CD4-positive, alpha-beta T cell treated with Interleukin-17A for 1 hour (primary cell): ENCODE measurements at places on chromosomes 16 and 17.

- no peak for DNase-seq
Observed at GRCh38 chr17:50866950-50867362, 802 bp upstream of the TOB1 start.

- no peak for DNase-seq
Observed at GRCh38 chr17:561116-561515, 153.5 kb downstream of the VPS53 start.

DNA sequence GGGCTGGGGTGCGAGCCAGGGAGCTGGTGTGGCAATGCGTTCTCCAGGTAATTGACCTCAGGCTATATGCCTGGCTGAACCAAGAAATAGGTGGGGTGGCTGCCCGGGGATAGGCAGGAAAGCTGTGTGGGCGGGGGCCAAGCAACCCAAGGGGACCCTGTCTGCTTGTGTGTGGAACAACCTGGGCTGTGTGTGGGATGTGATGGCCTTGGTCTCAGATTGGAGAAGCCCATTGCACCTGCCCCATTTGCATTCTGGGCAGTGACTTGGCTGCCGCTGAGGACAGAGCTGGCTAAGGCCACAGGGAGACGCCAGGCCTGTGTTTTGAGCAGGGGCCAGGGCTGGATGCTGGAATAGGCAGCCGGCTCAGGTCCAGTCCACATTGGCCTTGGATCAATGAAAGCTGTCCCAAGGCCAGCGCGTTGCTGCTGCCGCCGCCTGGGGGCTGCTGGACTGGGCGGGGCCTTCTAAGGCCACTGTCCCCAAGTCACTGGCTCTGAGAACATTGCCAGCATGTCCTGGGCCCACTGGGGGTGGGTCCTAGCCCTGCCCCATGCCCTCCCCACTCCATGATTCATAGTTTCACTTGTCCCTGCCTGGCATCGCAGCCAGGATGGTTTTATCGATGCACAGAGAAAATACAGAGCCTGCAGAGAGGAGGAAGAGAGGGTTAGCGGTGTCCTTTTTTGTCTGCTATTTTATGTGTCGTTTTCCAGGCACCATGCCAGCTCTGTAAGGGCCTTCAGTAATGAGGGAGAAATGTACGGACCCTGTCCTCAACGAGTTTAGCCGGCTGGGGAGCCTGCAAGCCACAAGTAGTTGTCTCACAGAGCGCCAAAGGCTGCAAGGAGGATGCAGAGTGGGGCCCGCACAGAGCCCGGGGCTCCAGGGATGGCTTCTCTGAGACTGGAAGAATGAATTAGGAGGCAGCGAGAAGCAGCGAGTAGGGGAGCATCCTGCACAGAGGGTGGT is 43.9 kb downstream of the NKD1 start:
- DNase-seq: no peak

GRCh38 chr17:18993905-18994526 is 10.5 kb downstream of the FAM83G start:
- no peak for DNase-seq

DNA sequence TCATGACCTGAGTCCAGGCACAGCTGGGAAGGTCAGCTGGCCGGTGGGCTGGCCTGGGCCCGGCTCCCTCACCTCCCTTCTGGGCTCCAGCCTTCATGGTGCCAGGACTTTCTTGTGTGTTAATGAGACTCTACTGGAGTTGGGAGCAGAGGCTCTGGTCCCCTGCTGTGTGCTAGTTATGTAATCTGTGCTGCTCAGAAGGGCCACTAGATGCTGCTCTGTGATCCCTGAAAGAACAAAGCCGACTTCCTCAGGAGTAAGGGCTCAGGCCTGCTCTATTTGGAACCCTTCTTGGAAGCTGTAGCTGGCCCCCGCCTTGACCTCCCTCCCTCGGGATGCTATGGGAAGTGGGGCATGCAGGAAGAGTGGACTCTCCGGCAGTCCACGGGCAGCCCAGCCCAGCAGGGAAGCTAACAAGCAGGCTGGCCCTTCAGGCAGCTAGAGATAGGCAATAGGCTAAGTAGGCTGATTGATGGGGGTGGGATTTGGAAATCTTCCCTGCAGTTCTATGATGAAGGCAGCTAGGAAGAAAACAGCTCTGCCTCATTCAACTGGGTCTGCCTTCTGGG is 3.3 kb upstream of the CDK5R1 start:
- peak; percentile 70 for DNase-seq

DNA sequence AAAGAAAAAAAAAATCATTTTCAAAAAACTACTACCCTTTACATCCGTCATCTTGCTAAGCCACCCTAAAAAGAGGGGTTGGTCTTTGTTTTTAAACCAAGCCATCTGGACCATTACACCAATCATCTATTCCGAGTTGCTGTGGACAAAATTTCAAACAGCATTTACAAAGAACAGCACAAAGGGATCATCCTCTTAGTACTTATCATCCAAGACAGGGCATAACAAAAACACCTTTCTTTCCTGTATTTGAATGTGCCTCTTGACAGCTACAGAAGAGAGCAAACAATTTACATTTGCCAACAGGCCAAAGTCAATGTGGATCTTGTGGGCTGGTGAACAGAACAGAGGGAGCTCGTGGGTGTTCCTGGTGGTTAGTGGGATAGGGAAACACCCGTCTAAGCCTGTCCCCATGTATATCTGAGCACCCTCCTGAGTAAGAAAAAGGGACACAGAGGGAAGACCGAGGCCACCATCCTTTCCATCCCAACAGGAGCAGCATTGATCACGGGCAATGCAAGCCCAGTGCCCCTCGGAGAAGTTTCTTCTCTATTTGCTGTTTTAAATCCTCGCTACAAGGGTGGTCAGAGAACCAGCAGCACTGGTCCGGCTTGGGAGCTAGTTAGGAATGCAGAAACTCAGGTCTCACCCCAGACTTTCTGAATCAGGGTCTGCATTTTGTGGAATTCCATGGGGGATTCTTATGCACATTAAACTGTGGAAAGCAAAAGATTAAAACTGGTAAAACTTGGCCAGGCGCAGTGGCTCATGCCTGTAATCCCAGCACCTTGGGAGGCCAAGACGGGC is 1.9 kb downstream of the SLC39A11 start:
- no peak for DNase-seq

DNA sequence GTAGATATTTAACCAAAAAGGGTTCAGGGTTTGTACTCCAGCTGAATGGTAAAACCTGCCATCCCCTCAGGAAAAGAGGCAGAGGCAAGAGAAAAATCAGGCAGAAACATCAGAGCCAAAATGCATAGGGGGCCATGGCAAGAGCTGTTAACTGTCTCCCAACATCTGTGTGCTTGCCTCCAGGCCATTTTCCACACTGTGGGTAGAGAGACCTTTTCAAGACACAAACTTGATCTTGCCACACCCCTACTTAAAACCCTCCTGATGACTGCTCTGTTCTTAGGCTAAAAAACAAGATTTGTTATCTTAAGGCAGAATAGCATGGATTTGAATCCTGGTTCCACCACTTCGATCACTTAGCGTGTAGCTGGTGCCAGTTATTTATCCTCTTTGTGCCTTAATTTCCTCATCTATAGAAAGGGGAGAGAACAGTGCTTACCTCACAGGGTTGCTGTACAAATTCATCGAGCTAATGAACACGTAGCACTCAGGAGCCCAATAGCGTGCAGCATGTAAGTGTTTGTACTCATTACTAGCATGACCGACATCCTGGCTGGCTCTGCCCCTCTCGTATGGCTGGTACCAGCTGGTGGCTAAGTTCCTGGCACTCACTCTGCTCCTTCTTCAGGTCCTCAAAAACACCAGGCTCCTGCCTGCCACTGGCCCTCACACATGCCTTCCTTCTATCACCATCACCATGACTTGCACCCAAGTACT is 25.8 kb downstream of the STAT3 start:
- no peak for DNase-seq

- peak; percentile 92 for DNase-seq
Observed at GRCh38 chr16:68529931-68530701, 9.0 kb upstream of the ZFP90 start.

GRCh38 chr17:55279788-55280187 is 15.0 kb downstream of the HLF start:
- DNase-seq: no peak

DNA sequence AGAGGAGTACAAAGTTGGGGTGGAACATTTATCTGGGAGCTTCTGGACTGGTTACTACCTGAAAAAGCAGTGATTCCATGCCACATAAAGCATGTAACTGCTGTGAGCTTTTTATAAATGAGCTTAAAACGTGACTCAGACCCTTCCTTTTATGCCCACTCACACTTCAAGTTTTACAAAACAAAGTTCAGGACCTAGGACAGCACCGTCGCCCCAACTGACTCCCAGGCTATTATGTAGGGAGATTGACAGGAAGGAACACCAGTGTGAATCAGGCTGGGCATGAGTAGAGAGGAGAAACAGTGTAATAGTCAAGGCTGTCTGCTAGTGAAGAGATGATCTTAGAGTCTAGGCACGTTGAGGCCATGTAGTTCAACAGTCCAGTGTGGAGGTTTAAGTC is 91.6 kb upstream of the DNAH9 start:
- DNase-seq: no peak

GRCh38 chr16:89200124-89200849 is at the start of gene SLC22A31:
SLC22A31 (minus strand) TSS chr16:89200537; CDS start chr16:89200501, 36 bp downstream.
- no peak for DNase-seq

DNA sequence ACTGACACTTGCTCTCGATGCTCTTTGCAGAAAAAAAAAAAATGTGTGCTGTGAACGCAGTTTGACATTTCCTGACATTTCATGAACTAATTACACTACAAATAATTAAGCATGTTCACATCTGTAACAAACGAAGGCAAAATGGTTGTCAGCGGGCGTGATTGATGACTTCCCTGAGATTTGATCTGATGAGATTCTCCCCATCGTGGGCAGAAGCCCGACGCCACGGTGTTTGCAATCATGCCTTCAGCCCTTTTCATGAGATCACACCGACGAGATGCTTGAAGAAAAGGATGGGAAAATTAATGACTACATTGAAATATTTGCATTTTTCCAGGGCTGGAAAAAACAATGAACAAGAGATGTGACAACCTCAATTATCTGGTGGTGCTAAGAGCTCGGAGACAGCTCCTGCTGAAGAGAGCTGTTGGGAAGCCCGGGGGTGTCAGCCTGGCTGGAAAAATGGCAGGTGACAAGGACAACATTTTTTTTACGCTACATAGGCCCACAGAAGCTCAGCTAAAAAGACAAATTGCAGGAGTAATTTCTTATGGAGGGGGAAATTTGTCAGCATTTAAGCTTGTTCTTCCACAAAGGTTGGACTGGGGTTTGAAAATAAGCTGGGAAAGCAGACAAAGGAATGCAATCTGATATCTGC is 259.4 kb upstream of the IRX3 start:
- no peak for DNase-seq

- DNase-seq: no peak
Observed at GRCh38 chr17:46720408-46720807, 98.1 kb downstream of the WNT3 start.

DNA sequence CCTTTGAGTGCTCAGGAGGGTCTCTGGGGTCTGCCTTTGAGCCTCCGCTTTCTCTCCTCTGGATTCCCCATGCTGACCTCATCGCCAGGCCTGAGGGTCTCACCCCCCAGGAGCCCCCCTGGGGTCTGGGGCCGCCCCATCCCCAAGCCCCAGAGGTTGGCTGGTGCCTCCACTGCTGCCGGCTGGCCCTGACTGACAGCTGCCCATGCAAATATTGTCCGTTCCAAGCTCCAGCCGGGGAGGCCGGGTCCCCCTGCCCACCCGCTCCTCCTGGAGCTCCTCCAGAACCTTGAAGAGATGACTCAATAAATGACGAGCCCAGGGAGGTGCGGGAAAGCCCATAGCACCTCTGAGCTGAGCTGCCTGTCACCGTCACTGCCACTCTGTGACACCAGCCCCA is 173.8 kb downstream of the RBFOX3 start:
- no peak for DNase-seq

DNA sequence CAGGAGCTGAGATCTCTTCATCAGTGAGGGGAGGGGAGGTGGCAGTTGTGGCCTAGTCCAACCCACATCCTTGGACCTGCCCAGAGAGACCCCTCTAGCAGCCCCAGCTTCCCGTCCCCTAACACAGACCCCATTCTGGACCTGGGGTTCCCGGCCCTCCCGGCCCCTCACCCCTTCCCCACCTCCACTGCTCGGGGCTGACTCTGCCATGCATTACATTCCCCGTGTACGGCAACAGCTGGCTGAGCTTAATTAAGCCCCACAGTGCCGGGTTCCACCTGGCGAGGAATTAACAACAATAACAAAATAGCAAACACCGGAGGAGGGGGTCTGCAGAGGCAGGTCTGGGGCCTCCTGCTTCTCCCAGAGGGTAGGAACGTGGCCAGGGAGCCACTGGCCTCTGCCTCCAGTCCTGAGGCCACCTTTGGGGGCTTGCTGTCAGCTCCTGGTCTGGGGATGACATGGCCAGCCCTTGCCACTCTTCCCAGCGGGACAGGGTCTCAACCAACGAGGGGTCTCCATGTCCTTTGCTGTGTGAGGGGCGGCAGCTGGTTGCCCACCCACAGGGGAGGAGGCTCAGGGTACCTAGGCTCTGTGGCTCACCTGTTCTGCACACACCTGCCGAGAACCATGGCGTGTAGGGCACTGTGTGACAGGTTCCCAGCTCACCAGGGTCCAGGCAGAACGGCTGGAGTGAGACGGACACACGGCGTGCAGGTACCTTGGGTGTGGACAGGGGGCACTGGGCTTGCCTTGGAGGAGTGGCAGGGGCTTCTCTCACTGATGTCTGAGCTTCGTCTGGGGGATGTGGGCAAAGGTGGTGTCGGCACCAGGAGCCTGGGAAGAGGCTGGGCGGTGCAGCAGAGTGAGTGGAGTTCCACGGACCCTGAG is 46.9 kb upstream of the CBFA2T3 start:
- DNase-seq: no peak

GRCh38 chr17:9932491-9932890 is 27.4 kb upstream of the RCVRN start:
- DNase-seq: no peak

- DNase-seq: peak; percentile 32
Observed at GRCh38 chr16:4200000-4200780, 41.7 kb downstream of the SRL start.

- no peak for DNase-seq
Observed at GRCh38 chr17:78986649-78987328, 7.1 kb upstream of the LGALS3BP start.

- DNase-seq: no peak
Observed at GRCh38 chr17:14688134-14688533, 387.3 kb downstream of the HS3ST3B1 start.

DNA sequence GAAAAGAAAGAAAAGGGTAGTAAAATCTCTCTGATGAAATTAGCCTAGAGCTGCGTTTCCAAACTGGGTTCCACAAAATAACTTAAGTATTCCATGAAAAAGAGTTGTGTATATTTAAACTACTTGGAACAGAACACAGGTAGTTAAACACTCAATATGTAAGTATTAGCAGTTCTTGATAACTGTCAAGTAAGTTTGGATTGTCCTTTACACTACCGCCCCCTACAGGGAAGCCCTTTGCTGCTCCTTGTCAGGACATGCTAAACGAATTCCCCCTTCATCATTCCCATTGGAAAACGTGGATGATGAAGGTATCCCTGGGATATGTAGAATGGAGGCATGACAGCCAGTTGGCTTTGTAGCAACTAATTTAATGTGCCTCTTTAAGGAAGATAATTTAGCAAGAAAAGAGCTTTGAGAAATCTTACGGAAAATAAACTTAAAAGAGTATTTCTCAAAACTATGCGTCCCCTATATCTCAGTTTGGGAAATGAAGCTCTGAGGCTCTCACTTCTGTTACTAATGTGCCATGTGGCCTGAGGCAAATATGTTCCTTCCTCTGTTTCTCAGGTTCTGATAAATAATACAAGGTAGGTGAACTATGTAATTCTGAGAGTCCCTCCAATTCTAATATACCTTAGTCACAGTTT is 18.8 kb downstream of the NCBP3 start:
- peak; percentile 83 for DNase-seq
